ENCODE measurements at places on chromosomes 3 and 15. TPM values are rescaled to one million over a fixed set of nuclear protein-coding genes. Genes with fewer than 3 reads are reported as not detected.

DNA sequence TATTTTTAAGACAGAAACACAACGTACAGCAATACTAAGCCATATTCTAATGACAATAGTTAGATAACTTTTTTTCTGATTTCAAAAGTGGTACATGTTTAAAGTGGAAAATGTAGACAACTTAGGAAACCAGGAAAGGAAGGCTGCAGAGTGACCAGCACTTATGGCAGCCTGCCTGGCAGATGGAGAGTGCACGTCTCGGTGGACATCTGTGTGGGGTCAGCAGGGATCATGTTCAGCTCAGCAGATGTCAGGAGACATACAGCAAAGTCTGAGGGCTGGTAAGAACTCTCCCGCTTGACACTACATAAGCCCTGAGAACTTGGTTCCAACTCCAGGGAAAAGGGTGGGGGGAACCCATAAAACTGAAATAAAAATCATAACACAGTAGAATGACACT lies 128.6 kb upstream of the ADPGK start:
- no peak for DNase-seq

DNA sequence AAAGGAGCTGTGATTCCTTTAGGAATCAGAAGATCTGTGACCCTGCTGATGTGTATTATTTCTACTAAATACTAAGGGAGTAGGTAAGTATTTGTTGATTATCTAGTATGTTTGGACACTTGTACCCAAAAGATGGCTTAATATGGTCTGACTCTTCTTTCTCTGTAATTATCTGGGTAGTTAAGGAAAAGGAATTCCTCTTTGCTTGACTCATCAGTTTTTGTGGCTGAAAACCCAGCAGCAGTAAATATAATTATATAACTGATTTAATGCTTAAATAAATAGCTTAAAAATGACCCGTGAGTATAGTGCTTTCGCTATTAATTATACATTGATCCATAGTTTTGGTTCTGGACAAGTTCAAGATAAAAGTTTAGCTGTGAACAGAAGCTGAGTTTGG lies 155.8 kb downstream of the LRTM1 start:
- no peak for DNase-seq

Gene CPNE9
- 0.11 TPM for total RNA-seq

DNA sequence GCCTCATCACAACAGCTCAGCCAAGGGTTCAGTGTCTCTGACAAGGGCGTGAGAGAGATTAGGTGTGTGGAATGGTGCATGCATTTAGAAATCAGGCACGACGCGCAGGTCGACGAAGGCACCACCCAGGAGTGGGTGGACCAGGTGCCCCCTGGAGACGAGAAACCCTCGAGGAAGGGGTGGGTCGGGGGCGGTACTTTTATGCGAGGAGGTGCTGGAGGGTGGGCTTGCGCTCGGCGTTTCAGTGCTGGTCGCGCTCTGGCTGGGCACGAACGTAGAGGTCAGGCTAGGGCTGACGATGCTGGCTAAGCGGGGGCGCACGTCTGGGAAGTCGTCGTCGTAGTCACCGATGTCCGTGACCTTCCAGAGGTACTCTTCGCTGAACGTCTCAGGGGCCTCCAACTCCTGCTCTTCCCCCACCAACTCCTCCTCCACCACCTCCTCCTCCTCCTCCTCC lies 393 bp downstream of the ERICH6 start:
- no peak for DNase-seq

- no peak for DNase-seq
These were observed 8.1 kb upstream of the DNASE1L3 start for GRCh38 chr3:58218904-58219303.

DNA sequence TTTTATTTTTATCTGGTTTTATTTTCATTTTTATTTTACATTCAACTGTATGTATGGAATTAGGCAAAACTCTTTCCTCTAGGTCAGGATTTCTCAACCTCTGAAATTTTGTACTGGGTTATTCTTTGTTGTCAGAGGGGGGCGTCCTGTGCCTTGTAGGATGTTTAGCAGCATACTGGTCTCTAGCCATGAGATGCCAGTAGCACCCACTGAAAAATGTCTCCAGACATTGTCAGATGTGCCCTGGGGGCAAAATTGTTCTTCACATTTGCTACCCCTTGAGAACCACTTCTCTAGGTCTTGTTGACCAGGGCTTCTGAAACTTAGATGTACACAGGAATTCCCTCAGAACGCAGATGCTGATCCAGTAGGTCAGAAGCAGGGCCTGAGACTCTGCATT lies 5.4 kb downstream of the CHRNA5 start:
- DNase-seq = no peak

DNA sequence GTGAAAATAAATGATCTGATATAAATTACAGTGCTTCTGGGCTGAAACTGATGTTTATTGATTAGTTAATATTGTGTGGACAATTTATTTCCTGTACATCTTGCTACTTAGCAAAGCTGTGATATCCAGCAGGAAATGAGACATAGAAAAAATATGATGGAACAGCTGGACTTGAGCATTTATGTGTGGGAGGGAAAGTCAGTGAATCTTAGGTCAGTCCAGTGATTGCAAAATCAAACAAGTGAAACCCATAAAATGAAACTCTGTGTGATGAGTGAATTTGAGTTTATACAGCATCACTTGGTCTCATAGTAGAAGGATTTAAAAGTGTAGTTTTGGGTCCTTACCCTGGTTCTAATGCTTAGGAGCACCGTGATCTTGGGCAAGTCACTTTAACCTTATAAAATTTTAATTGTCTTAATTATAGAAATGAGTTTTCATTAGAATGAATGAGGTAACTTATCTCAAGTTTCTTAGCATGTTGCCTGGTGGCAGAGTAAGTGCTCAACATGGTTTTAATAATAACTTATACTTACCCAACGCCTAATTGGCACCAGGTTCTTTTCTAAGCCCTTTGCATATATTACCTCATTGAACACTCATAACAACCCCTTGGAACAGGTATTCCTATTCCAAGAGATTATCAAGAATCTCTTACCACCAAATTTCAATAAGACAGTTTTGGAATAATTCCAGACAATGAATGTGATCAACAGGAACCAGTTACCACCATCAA lies 194.6 kb downstream of the ADAMTSL3 start:
- DNase-seq = no peak

- no peak for DNase-seq
These were observed 220.7 kb downstream of the CD47 start for GRCh38 chr3:107870096-107870495.

- DNase-seq = no peak
These were observed 40.4 kb downstream of the CACNA1D start for GRCh38 chr3:53534676-53535400.

DNA sequence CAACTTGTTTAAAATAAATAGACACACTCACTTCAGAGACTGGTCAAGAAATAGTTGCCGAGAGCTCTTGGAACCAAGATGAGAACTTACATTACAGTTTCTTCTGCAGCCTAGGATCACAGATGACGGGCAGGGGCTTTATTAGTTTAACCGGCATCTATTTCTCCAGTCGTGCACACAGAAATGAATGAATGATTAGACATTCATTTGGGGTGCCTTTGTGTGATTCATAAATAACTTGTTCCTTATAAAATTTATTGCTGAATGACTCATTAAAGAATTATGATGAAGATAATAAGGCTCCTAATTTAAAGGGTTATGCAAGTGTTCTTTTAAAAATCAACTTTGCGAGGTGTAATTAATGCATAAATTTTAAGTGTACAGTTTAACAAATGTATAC lies 20.8 kb downstream of the NFKBIZ start:
- DNase-seq = no peak

Gene MYL3
- not detected for total RNA-seq

Gene SLC27A2
- total RNA-seq = 54.7 TPM

Gene C2CD4A
- total RNA-seq = 0.20 TPM

GRCh38 chr3:150484410-150484809 lies 61.9 kb downstream of the SERP1 start:
- no peak for DNase-seq

GRCh38 chr3:116663161-116664110 lies 46.1 kb upstream of the TUSC7 start:
- no peak for DNase-seq

GRCh38 chr15:70555713-70556112 lies 207.6 kb downstream of the UACA start:
- no peak for DNase-seq

DNA sequence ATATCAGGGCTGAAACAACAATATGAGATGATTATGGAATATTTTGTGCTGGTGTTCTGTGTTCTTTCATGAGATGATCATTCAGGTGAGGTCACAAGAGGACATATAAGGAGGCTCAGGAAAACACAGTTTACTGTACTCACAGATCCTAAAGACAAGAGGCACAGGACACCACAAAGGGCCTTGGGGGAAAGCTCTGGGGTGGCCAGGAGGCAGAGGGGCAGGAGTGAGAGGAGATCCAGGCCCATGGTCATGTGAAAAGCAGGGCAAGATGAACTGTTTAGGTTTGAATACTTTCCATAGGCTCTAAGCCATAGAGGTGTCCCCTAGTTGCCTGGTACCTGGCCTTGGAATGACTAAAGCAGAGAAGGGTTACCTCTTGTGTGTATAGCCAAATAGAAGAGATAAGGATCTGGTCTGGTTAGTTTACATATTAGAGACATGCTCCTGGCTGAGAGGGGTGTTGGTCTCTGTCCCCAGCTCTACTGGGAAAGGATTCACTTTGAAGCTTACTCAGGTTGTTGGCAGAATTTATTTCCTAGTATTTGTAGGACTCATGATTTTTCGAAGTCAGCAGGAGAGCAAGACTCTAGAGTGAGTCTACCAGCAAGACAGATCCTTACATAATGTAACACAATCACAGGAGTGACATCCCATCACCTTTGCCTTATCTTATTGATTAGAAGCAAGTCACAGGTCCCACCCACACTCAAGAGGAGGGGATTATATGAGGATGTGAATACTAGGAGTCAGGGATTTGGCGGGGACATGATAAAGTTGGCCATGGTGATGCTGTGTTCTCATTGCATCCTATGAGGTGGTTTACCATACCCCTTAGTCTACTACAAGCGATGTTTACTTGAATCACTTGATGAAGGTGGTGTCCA lies 11.3 kb upstream of the TM4SF1 start:
- DNase-seq = no peak

Gene AMIGO3
- total RNA-seq = not detected

Gene RASGRP1
- total RNA-seq = 61.2 TPM

- DNase-seq = no peak
These were observed 60.2 kb downstream of the TMEM44 start for GRCh38 chr3:194572944-194573491.

- DNase-seq = no peak
These were observed 61.0 kb downstream of the TLE3 start for GRCh38 chr15:70036585-70037291.

Gene HYAL1
- 0.39 TPM for total RNA-seq

GRCh38 chr3:127701280-127701911 lies 28.6 kb downstream of the ABTB1 start:
- DNase-seq = no peak

Gene WNT5A
- not detected for total RNA-seq

DNA sequence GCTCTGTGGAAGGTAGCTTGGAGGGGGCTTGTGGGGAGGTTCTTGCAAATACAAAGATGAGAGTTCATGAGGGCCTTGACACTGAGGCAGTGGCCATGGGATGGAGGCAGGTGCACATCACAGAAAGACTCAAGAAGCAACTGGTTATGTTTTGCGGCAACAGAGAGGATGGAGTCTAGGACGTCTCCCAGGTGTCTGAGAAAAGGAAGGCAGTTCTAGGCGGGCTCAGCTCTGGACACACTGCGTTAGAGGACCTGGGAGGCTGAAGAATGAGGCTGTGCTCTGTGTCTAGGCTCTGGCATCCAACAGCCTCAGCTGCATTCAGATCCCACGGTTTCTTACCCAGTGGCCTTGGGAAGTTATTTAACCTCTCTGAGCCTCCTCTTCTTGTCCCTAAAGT lies 23.5 kb downstream of the NOX5 start:
- DNase-seq = no peak

DNA sequence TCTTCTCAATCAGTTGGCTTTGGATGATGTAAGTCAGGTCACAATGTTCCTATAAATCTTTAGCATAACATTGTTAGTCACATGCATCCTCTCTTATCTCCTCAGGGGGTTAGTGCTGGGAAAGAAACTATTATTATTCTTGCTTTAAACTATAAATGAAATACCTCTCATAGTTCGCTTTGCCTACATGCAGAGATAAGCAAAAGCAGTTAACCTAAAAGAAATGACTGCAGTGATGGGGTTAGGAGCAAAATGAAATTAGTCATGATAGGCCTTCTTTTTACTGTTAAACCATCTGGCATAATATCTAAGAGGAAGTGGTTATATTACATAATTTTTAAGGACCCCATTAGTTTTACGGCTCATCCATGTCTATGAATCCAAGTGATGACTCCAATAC lies 91.7 kb upstream of the IGSF10 start:
- DNase-seq = no peak

DNA sequence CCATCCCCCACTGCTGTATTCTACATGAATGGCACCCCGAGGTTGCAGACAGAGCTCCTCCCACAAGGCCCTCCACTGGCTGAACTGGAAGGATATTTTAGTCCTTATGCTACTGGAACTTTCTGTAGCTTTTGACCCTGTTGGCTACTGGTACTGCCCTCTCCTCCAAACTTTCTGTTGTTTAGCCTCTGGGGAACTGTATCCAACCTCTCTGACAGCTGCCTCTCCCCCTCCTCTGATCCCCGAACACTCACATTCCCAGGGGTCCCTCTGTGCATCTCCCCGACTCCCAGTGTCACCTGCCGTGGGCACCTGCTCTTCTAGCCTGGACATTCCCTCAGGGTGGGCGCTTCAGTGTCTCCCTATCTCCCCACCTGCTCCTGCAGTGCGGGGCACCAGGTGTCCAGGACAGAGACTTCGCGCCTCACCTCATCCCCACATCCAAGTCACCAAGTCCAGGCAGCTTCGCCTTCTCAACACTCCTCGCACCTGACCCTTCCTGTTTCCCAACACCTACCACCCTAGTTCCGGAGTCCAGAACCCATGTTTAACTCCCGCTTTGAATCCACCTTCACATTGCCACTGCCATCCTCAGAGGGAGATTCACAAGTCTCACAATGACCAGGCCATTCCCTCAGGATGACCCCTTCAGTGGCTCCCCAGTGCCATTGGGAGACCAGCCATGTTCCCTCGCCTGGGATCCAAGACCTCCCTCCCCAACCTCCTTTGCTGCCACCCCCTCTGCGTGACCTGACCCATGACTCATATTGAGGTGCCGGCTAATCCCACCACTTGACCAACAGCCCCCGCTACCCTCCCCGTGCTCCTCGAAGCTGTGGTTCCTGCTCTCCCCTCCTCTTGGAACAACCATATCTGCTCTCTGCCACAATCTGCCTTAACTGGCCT lies 34.2 kb downstream of the BDH1 start:
- no peak for DNase-seq

Gene MAP1A
- 0.84 TPM for total RNA-seq

Gene CRABP1
- total RNA-seq = not detected

- DNase-seq = no peak
These were observed 39.7 kb upstream of the C15orf39 start for GRCh38 chr15:75161917-75162414.

DNA sequence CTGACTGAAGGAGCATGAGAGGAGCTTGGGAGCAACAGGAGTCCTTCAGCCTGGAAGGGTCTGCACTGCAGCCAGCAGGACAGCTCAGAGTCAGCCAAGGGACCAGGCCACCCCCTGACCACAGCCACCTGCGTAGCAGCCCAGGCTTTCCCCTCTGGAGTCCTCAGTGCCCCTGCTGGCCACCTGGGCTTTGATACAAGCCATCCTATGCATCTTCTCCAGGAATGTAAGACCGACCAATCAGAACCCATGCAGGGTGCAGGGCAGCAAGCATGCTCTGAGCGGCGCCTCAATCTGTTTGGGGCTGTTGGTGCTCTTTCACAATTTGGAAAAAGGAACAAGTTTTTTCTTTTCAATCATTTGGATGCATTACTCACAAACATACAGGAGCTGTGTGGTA lies 52.0 kb downstream of the DZIP1L start:
- no peak for DNase-seq

All from activated naive CD4-positive, alpha-beta T cell treated with anti-CD3 and anti-CD28 coated beads, Interleukin-2, amount 50 U/mL, for 72 hours (primary cell).